ENCODE measurements at places on chromosomes 16 and 17.

DNA sequence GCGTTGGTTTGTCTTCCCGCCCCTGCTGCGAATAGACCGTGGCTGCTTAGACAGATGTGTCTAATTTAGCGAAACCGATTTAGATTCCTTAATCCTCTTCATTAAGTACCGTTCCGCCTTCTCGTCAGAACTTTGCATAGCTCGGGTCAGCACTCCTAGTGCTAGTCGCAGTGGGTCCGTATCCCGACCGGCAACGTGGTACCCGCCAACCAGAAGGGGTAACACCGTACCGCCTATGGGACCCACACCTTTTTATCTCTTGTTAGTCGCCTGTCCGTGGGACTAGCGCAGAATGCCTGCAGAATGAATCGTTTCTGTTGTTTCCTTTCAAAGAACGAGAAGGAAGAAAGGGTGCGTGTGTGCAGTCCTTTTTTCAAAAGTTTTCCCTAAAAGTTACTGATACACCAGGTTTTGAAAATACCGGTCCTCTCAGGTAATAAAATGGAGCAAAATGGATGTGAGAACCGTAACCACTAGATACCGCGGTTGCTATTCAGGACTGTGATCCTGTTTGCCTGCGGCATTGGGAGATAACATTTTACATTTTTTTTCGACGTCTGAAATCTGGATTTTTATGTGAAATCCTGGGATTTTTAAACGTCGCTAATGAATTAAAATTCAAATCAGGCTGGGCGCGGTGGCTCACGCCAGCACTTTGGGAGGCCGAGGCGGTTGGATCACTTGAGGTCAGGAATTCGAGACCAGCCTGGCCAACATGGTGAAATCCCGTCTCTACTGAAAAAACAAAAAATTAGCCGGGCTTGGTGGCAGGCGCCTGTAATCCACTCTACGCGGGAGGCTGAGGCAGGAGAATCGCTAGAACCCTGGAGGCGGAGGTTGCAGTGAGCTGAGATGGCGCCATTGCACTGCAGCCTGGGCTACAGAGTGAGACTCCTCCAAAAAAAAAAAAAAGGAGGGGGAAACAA lies 998 bp upstream of the SRSF1 start:
- no peak for DNase-seq

- no peak for DNase-seq
Observed at GRCh38 chr16:71709229-71709781, 15.2 kb downstream of the PHLPP2 start.

- no peak for DNase-seq
Observed at GRCh38 chr17:17060930-17061329, 18.7 kb downstream of the MPRIP start.

DNA sequence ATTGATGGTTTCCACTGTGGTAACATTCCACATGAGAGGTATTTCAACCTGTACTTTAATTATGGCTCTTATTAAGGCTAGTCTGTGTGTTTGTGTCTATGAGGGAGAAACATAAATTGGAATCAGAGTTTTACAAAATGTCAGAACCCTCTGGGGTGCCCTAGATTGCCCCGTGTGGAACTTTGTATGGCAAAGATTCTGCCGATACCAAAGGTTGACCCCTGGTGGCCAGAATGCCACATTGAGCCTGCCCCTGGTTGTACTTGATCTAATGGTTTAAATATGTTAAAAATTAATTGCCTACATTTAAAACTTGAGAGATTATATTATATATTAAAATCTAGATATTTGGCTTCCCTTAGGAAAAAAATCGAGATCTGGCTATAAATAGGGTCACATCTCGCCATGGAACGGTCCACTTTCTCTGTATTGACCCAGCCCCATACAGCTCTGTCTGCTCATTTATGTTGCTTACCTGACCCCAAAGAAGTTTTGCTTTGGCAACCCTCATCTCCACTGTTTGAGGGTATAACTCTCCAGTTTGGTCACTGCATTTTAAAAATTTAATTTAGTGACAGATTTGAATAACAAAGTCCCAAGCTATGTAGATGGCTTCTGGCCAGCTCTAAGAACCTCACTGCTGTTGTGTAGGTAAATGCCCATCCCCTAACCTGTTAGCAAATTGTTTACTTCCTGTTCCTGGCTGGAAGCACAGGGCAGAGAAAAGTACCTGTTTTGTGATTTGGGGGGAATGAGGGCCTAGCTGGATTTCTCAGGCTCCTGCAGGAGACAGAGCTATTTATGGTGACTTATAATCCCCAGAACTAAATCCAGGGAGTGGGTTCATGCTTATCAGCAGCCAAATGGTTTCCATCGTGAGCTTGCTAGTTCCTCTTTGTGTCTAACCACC lies 95.0 kb downstream of the PLCG2 start:
- DNase-seq = no peak

- DNase-seq = no peak
Observed at GRCh38 chr17:41394254-41394996, 3.0 kb downstream of the KRT31 start.

DNA sequence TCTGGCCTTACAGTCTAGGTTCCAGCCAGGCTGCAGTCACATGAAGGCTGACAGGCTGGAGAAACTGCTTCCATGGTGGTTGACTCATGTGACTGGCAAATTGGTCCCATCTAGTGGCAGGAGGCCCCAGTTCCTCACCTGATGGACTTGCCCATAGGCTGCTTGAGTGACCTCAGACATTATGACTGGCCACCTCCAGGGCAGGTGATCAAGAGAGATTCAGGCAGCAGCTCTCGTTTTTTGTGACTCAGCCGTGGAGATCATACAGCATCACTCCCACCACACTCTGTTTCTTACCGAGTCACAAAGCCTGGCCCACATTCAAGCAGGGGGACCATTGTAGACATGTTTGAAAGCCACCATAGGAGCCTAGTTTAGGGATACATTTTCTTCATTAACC lies 34.5 kb downstream of the SIAH1 start:
- no peak for DNase-seq

- no peak for DNase-seq
Observed at GRCh38 chr16:26701243-26701886, 365.4 kb upstream of the C16orf82 start.

DNA sequence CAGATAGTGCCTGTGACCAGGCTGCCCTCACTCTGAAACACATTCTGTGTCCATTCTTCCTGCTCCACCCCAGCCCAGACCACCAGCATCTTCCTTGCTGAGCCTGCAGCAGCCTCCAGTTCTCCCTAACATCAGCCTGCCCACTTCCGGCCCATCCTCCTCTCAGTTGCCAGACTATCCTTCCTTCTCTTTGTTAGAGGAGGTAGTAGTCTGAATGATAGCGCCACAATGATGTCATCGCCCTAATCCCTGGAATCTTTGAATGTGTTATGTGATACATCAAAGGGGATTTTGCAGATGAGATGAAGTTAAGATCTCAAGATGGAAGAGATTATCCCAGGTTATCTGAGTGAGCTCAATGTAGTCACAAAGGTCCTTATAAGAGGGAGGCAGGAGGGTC lies 3.2 kb upstream of the ZDHHC1 start:
- no peak for DNase-seq

DNA sequence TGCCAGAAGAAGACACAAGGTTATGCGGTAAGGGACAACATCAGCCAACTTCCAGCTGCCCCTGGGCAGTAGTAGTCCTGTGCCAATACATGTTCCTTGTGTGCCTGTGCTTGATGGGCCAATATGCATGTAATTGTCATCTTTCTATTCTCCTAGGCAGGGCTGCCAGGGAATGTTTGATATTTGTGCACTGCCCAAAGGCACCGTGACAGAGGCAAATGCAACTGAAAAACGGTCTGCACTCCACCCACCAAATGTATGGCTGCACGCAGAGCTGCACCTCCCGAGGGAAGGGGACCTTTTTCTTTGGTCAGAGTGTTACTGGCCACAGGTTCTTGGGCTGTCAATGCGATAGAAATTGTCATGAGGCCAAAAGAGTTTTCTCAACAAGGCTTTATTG lies 207.1 kb downstream of the LGALS9B start:
- no peak for DNase-seq

- DNase-seq = no peak
Observed at GRCh38 chr16:83458612-83459011, 349.2 kb upstream of the HSBP1 start.

DNA sequence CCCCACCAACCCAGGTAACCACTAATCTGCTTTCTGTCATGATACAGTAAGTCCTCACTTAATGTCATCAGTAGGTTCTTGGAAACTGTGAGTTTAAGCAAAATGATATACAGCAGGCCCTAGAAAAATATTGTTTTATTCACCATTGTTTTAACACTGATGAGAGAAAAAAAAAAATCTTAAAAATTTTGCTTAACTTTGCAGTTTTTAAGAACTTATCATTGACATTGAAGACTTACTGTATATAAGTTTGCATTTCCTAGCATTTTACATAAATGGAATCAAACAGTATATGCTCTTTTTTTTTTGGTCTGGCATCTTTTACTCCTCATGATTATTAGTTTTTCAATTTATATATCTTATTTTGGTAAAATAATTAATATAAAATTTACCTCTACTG lies 19.5 kb upstream of the CLTC start:
- no peak for DNase-seq

GRCh38 chr16:56316545-56316944 lies 108.8 kb downstream of the AMFR start:
- DNase-seq = no peak

- DNase-seq = no peak
Observed at GRCh38 chr17:50153650-50154575, 3.4 kb upstream of the PPP1R9B start.

DNA sequence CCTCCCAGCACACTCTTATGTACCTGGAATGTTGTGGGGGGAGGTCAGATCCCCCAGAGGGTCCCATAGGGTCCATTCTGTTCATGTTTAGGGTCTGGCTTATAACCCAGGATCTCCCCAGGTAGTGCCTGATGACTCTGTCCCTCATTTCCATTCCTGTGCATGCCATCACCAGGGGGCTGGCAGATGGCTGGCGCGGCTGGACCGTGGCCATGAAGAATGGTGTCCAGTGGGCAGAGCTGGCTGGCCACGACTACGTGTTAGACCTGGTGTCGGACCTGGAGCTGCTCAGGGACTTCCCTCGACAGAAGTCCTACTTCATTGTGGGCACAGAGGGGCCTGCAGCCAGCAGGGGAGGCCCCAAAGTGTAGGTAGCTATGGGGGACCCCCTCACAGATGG lies 35.0 kb upstream of the ALKBH5 start:
- DNase-seq = no peak

DNA sequence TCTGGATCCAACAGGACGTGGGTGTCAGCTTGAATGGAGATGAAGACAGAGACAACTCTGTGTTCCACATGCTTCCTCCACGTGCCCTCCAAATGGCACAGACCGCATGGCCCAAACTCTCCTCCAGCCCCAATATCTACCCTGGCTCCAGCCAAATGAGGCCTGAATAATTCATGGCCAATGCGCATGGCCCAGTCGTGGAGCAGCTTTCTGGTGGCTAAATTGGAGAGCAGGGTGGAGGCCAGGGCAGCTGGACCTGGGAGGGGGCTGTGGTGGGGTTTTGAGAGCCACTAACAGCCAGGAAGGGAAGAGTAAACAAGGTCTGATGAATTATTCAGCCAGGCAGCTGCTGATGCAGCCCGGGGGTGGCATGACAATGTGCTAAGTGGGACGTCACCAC lies 96.7 kb upstream of the TMEM132E start:
- DNase-seq = no peak

DNA sequence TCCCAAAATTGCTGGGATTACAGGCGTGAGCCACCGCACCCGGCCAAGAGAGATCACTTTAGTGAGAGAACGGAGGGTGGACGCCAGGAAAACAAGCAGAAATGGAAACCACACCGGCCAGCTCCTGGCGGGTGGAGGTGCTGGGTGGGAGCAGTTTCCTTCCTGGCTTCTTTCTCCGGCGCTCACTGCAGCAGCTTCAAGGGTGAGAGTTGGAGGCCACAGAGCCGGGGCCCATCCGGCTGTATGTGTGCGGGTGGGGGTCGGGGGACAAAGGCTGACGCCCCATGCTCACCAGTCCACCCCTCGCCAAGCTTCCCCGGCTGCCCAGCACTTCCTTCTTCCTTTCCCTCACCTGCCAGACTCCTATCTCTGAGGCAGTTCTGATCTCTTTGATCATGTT lies 13.5 kb upstream of the BHLHA9 start:
- no peak for DNase-seq
